ENCODE measurements at places on chromosomes 3 and 15.

DNA sequence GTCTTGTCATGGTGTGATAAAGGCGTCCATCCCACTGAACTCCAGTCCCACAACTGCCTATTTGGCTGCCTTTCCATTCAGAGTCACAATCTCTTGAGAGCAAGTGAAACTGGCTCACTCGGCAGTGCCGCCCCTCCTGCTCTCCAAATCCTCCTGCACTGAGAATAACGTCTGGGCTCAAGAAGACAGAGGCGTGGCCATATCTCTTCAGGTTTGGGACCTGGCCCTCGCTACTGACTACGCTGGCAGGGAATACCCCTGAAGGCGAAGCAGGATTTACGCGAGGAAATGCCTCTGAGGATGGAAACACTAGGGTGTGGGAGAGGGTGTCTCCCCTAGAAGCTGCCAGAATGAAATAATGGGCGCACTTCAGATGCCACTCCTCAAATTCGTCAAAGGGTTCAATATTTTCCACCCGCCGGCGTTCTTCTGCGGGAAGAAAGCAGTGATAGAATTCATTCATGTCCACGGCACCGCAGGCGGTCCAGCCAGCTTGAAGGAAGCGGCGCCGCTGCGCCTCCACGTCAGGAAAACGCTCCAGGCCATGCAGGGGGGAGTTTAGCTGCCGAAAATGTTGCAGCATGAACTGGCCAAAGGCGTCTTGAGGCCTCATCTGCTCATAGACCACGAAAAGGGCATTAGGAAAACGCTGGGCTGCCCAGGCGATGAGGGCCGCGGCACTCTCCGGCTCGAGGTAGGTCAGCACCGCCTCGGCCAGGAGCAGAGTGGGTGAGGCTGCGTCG, 985 bp downstream of the LCMT2 start:
- peak; percentile 16 for DNase-seq

GRCh38 chr3:195079636-195080035, 191.3 kb downstream of the XXYLT1 start:
- no peak for DNase-seq

- no peak for DNase-seq
Observed at GRCh38 chr3:159806412-159806811, 182.2 kb upstream of the IL12A start.

- no peak for DNase-seq
Observed at GRCh38 chr15:78993931-78994530, 49.2 kb upstream of the CTSH start.

DNA sequence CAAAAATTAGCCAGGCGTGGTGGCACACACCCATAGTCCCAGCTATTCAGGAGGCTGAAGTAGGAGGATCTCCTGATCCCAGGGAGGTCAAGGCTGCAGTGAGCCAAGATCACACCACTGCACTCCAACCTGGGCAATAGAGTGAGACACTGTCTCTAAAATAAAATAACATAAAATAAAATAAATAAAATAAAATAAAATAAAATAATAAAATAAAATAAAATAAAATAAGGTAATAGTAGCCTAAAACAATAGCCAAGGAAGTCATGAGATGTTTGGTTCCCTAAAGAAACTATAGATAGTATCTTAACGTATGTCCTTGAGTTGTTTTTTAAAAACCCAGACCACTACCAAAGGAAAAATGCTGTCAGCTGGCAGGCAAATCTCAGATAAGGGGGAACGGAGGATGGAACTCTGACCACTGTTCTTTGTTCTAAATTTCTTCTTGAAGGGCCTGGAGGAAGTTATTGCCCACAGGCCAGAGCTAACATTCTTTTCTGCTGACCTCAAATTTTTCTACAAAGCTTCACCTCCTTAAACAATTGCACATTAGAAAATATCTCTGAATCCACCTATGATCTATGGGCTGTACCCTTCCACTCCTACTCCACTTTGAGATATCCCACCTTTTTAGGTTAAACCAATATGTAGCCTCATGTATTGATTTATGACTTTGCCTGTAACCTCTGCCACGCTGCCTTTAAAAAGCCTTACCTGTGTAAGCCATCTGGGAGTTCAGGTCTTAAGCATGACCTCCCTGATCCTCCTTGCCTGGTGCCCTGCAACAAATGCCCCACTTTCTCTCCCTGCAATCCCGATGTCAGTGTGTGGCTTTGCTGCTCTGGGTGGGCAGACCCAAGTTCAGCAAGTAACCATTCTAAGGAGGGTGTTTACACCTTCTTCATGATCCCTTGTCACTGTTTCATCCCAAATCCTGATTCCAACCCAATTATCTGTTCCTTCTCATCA, 126.2 kb upstream of the BHLHE40 start:
- DNase-seq, result no peak

DNA sequence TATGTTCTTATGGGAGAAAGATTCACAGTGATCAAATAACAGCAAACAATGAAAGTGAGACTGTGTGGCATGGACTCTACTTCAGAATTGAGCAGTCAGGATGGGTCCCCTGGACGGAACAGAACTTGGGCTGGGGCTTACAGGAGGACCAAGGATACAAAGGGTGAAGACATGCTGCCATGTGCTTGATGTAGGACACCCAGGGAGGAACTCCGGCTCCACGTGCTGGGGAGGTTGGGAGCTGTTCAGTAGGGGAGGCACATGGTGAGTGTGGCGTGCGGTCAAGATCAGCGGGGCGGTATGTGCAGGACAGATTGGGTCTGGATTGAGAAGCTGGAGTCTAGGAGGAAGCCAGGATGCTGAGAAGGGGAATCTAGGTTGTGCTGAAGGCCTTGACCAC, 32.6 kb downstream of the PPCDC start:
- no peak for DNase-seq

GRCh38 chr15:84840741-84841429, 23.7 kb downstream of the ALPK3 start:
- no peak for DNase-seq

- no peak for DNase-seq
Observed at GRCh38 chr3:124963755-124964154, 29.2 kb upstream of the MUC13 start.

- DNase-seq, result no peak
Observed at GRCh38 chr3:8891774-8892173, 71.5 kb downstream of the RAD18 start.
